ENCODE measurements at places on chromosomes 2 and 18.

- DNase-seq, result no peak
These were observed 1.1 kb downstream of the MAP2 start for GRCh38 chr2:209424781-209425470.

DNA sequence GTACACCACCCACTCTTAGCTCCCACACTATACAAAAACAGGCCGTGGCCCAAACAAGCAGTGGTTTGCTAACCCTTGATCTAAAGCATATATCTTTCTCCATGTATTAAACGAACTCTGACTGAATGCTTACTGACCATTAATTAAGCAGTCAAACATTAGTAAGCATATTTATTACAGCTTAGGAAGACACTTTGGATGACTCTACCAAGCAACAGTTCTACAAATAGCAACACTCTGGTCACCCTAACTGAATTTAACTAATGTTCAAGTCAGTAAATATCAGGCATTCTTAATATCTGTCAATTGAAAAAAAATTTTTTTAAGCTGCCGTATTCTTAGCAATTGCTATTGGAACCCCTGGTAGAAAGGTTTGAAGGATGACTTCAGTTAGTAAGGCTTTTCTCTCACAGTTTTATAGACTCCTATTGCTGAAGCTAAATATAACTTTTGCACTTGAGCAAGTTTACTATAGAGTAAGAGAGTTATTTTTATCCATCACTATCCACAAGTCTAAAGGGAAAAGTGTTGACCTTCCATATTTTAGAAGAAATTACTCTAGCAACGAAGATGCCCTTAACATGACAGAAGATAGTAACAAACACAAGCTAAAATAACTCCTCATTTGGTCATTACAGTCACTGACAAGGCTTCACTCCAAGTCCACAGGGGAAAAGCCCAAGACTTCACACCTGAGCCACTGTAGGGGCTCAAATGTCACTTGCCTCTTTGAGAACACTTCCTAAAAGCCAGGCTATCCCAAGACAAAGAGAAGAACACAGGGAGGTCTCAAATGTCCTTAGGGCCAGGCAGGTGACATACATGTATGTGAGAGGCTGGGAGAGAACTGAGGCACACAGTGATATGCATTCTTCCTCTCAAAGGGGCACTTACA lies 74.4 kb downstream of the RTN4 start:
- no peak for DNase-seq

- DNase-seq, result no peak
These were observed 77.2 kb upstream of the HS6ST1 start for GRCh38 chr2:128395640-128396499.

DNA sequence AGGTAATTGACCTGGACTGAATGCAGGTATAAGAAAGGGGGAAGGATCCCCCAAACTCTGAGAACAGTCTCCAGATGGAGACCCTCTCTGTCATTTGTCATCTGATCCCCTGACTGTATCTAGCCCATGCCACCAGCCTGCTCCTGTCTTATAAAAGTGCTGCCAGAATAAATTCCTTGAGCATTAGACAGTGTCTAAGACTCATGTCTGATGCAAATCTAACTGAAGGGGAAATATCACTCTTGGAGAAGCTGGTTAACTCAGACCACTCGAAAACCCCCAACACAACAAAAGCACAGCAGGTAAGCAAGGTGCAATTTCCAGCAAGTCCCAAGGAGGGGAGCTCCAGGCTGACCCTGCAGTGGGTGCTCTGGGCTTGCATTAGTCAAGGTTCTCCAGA lies 40.9 kb upstream of the KDM3A start:
- no peak for DNase-seq

GRCh38 chr18:11851806-11852337 lies 659 bp downstream of the CHMP1B start:
- peak; percentile 1 for DNase-seq

DNA sequence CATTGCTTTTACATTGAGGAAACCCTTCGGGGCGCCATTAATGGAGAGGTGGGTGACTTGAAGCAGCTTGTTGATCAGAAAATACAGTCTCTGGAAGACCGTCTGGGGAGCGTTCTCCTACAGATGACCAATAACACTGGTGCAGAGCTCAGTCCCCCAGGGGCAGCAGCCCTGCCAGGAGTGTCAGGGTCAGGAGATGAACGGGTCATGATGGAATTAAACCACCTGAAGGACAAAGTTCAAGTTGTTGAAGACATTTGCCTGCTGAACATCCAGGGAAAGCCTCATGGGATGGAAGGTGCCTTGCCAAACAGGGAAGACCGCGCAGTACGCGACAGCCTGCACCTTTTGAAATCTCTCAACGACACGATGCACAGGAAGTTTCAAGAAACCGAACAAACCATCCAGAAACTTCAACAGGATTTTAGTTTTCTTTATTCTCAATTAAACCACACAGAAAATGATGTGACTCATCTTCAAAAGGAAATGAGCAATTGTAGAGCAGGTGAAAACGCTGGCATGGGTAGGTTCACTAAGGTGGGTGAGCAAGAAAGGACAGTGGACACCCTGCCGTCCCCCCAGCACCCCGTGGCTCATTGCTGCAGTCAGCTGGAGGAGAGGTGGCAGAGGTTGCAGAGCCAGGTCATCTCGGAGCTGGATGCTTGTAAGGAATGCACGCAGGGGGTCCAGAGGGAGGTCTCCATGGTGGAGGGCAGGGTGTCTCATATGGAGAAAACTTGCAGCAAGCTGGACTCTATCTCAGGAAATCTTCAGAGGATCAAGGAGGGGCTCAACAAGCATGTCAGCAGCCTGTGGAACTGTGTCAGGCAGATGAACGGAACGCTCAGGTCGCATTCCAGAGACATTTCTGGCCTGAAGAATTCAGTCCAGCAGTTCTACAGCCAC lies 45.0 kb downstream of the EMILIN2 start:
- no peak for DNase-seq

DNA sequence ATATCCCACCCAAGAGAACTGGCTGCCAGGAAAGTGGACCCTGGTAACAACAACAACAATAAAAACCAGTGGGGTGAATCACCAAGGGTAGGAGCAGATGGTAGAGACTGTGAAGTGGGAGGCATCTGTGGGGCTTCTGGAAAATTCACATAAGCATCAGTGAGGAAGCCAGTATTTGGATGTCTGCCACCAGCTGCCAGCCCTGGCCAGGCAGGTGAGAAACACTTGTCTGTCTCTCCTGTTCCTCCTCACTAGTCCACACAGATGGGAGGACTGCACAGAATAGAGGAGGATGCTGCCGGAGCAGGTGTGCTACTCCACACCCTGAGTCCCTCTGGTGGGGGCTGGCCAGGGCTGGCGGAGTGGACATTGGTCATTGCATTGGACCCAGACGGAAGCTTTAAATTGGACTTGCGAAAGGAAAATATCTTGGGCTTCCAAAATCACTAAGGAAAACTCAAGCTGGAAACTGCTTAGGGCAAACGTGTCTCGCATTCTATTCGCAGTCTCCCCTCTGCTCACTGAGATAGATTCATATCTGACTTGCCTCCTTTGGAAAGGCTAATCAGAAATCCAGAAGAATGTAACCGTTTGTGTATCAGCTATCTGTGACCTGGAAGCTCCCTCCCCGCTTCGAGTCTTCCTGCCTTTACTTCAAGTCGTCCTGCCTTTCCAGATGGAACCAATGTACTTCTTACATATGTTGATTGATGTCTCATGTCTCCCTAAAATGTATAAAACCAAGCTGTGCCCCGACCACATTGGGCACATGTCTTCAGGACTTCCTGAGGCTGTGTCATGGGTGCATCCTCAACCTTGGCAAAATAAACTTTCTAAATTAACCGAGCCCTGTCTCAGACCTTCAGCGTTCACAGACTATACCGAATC lies 69.1 kb downstream of the NAB1 start:
- peak; percentile 25 for DNase-seq

DNA sequence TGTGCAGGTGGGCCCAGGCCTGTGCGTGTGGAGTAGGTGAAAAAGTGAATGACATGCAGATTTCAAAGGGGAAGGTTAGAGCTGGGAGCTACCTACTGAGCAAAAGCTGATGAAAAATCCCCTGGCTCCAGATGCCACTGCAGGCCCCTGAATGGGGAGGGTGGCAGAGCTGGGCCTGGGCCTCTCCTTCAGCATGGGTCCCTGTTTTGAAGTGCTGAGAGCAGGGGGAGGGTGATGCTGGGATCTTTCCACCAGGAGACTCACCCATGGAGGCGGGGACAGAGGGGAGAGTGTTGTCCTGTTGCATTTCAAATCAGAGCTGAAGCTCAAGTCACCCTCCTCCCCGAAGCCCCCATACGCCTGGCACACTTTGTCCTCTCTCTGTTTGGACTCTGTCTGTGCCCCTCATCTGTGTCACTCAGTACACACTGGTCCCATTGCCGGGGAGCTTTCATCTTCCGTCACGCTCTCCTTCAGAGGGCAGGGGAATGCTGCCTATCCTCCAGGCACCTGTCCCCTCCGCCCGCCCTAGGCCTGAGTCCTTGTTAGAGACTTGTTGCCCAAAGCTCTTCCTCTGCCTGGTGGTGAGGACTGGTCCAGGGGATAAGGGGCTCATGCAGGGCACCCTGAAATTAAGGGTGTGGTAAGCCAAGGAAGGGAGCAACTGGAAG lies 206.6 kb downstream of the HAUS1 start:
- DNase-seq, result no peak

GRCh38 chr18:36572135-36572856 lies 256.5 kb downstream of the TPGS2 start:
- DNase-seq, result no peak

- no peak for DNase-seq
These were observed 150.5 kb upstream of the NCKAP5 start for GRCh38 chr2:133718688-133719201.

DNA sequence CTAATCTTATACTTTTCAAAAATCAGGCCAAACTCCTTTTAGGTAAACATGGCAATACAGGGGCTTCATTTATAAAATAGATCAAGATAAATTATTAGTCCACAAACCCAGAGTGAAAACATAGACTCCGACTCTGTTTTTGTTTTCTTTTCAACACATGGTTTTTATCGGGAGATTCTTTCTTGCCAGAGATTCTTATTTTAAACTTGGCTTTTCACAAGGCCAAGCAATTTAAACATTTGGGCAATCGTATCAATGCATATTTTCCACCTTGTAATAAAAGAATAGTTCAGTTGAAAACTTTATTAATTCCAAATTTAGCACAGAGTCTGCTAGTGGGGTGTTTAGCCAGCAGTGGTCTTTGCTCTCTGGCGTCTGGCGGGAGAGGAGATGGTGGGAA lies 71.9 kb downstream of the SOX11 start:
- DNase-seq, result no peak

DNA sequence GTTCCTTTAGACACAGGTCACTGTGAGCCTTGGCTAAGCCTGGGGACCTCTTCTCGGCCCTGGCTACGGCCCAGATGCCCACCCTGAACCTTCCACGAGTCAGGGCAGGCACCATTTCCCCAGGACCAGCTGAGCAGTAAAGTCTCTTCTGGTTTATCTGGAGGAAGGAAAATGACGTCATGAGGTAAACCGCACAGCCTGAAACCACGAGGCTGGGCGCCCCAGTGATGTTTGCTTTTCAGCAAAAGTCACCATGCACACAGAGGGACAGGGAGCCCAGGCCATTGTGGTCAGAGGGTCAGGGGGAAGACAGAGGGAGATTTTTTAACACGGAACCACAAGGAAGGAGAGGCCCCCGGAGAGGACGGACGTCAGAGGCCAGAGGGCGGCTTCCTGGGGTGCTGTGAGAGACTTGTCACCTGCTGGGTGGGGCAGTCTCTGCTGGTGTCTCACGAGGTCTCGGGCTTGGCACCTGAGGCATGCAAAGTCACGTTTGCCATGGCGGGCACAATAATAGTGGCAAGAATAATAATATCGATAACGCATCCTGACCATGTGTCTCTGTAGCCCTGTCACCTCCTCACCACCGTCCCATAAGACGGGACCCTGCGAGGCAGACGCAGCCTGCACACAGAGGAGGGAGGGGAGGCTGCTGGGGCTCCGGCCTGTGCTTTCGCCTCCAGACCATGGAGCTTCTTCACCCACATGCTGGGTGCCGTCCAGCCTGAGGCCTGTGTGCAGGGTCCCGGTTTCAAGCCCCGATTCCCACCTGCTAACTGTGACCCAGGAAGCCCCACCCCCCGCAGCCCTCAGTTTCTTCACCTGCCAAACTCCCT lies 33.2 kb upstream of the FOSL2 start:
- DNase-seq, result peak; percentile 70

- DNase-seq, result no peak
These were observed 16.4 kb upstream of the ARMC9 start for GRCh38 chr2:231181860-231182512.

- no peak for DNase-seq
These were observed 170.6 kb downstream of the EVA1A start for GRCh38 chr2:75390169-75390568.

GRCh38 chr2:164009756-164010337 lies 274.0 kb upstream of the FIGN start:
- DNase-seq, result no peak

DNA sequence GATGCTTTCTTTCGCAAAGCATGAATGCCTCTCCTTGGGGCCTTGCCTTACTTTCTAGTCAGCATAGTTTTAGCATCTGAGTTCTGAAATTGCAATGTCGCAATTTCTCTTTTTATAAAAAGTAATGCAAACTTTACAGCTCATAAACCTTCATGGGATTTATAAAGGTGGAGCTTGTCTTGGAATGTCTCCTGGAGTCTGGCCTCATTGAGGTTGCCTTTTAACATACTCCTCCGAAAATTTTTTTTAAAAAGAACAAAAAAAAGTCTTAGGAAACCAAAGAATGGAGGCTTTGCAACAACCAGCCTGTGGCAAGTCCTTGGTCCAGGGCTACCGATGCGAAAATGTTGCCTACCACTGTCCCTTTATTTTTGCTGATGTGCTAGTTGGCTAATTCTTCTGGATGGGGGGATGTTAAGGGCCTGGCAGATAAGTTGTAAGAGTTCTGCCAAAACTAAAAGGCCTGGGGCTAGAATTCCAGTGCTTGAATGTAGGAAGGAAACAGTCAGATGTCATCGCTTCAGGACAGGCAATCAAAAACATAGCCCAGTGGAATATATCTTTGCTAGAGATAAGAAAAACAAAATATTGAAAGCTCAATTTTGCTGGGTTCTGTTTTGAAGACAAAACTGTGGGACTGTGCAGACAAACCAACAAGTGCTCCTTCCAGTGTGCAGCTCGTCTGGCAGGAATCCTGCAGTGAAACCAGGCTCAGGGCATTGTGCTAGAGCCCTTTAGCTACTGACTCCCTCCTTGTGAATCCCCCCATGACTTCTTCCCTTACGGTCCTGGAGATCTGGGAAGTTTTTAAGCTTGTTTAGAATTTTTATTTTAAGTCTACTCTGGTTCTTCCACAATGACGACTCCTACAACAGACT lies 213.0 kb downstream of the PIEZO2 start:
- no peak for DNase-seq

DNA sequence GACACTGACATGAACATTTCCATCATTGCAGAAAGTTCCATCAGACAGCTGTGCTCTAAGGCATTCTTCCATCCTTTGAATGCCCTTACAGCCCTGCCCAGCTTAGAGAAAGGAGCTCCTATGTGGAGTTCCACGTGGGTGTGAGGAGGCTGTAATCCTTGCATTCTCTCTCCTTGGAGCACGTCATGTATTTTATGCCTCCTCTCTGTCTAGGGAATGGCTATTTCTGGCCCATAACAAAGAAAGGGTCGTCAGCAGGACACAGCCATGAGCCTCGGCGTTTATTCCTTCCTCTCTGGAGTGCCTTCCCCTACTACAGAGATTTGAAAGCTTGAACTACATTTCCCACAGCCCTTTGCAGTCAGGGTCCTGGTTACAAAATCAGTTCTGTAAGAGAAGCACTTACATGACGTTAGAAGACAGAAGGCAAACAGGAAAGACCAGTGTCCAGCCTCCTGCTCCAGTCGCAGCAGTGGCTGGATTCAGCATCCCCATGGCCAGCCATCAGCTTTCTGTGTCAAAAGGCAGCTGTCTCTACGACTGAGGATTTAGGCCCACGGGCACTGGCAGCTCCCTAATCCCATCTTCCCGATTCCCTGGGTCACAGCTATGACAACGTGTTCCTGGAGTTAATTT lies 234.9 kb downstream of the TFCP2L1 start:
- DNase-seq, result no peak

Measured in activated CD4-positive, alpha-beta T cell treated with anti-CD3 and anti-CD28 coated beads, Interleukin-2, amount 50 U/mL, for 24 hours (primary cell).